Muscle of leg (tissue), 16 donors: ENCODE measurements at places on chromosomes 6 and 20. TPM values are rescaled to one million over a fixed set of nuclear protein-coding genes. Genes with fewer than 3 reads are reported as not detected.

TSBP1 gene
- polyA plus RNA-seq: not detected

OPRL1 gene
- 0.93 TPM for polyA plus RNA-seq

TCF15 gene
- 5.4 TPM for polyA plus RNA-seq

TSHZ2 gene
- 23.1 TPM for polyA plus RNA-seq

SCAND1 gene
- polyA plus RNA-seq: 32.1 TPM

LIN28B gene
- polyA plus RNA-seq: 0.11 TPM

NNAT gene
- 351 TPM for polyA plus RNA-seq

HDGFL1 gene
- polyA plus RNA-seq: not detected

NKAIN4 gene
- polyA plus RNA-seq: 28.9 TPM

RNF114 gene
- 37.0 TPM for polyA plus RNA-seq

ORC3 gene
- polyA plus RNA-seq: 20.7 TPM
